NCI-H1694 (cell line): ENCODE measurements at places on chromosomes 2 and 18.

- DNase-seq: no peak
These were observed 6.1 kb downstream of the PSMD1 start for GRCh38 chr2:231062776-231063175.

DNA sequence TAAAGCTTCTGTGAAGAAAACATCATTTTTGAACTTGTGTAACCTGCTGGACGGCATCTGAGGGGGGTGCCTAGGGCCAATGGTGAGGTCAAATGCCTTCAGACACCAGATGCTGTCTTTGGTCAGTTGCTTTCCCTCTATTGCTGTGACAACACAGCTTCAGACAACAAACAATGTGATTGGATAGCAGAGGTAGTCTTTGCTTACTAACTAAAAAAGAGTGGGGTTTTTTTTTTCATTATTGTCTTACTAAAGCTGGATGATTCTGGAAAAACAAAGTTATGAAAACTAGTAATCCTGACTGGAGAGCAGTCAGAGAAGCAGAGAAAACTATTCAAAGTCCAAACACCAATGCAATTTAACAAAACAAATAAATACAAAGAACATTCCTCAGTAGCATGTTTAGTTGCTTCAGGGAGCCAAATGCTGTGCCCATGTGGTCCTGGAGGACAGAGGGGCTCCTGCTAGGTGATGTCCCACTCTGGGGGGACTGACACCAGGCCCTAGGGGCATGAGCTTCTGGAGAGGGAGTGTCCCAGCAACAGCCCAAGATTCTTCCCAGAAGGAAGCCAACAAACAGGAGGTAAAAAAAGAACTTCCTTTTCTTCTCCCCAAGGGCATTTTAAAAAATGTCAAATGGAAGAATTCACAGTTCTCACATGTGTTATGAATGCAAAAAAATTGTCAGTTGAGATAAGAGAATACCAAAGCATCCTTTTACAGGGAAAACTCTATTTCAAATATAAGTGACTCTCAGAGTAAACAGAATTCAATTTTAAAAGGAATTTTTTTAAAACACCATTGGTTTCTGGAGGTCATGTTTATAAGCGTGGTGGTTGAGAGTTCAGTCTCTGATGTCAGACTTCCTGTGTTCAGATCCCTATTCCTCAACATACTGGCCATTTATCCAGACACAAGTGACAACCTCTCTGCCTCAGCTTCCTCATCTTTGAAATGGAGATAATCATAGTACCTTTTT is 181.1 kb upstream of the PGAP1 start:
- no peak for DNase-seq

DNA sequence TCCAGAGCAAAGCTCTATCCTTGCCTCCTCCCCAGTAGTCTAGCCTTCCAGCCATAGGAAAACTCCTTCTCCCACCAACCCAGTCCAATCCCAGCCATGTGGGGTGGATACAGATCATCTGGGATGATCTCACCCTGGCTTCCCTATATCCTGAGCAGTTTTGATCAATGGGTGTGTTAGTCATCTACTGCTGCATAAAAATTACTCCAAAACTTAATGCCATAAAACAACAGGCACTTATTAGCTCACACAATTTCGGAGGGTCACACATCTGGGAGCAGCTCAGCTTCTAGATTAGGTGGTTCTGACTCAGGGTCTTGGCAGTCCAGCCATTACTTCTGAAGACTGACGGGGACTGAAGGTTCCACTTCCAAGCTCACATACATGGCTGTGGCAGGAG is 190.4 kb downstream of the SPP2 start:
- no peak for DNase-seq

DNA sequence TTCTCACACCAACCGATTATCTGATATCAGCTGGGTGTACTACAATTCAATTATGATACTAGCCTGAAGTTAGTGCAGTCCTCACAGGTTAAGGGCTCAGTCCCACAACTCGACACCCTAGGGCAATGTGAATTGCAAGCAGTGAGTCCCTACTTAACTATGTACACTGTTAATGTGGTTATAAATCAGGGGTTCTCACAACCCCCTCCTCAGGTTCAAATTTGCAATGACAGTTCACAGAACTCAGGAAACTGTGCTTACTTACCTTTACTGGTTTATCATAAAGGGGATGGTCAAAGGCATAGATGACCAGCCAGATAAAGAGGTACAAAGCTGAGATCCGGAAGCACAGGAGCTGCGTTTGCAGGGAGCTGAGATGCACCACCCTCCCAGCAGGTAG is 1379.1 kb upstream of the CDH2 start:
- DNase-seq: no peak

- DNase-seq: no peak
These were observed 67.8 kb downstream of the DIPK1C start for GRCh38 chr18:74389171-74389927.
